ENCODE measurements at places on chromosomes 7 and 10. TPM values are rescaled to one million over a fixed set of nuclear protein-coding genes. Genes with fewer than 3 reads are reported as not detected.

The CYP3A4 gene
- total RNA-seq = not detected

The OR2A7 gene
- 0.69 TPM for total RNA-seq

The ZNF485 gene
- 8.3 TPM for total RNA-seq

The PPP1R17 gene
- total RNA-seq = 2.8 TPM

The NME8 gene
- not detected for total RNA-seq

The GTF2IRD2 gene
- total RNA-seq = 33.4 TPM

The CAMK2B gene
- total RNA-seq = 112 TPM

The CFAP58 gene
- 1.8 TPM for total RNA-seq

The DNAH11 gene
- 8.3 TPM for total RNA-seq
